ENCODE measurements at places on chromosomes 5 and 9. TPM values are rescaled to one million over a fixed set of nuclear protein-coding genes. Genes with fewer than 3 reads are reported as not detected.

DNA sequence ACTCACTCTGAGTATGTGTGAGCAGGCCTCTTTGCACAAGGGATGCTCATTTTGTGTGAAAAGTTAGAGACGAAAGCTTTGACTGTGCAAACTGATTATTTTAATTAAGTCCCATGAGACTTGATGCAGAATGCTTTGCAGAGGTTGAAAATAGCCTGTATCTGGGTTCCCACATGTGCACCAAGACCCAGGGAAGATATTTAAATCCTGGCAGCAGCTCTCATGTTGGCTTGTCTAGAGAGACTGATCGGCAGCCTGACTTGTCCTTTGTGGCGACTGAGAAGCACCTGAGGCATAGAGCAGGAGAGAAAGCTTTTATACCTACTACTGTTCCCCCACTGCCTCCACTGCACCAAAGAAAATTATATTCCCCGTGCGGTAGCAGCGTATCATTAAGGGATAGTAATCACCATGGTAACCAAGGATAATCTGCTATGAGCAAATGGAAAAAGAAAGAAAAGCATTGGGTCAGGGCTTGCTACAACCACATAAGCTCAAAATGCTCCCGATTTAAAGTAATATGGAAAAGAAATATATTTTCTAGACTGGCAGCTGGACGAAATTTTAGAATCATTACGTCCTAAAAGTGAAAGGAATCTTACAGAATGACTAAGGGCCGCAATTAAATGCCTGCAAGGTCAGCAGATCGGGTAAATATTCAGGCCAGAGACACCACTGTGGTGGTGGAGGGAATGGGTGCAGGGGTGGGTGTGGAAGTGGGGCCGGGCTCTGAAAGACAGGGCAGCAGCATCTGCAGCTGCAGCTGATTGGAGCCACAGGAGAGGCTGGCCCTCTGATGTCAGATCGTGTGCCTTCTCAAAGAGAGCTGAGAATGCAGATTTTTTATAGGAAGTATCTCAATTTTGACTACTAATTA, 135.3 kb upstream of the EPB41L4A start:
- peaks cover 11% of the 10 kb centered on the region for H3K4me1 ChIP-seq
- no peaks in the 10 kb centered on the region for H3K36me3 ChIP-seq
- H3K27me3 ChIP-seq, result no peaks in the 10 kb centered on the region
- H3K4me3 ChIP-seq, result no peak overlapping the region
- no peak for DNase-seq

GRCh38 chr5:143677403-143677802, 134.6 kb upstream of the HMHB1 start:
- no peaks in the 10 kb centered on the region for H3K36me3 ChIP-seq
- H3K4me3 ChIP-seq, result no peak overlapping the region
- no peak for DNase-seq
- no peak overlapping the region for H3K27ac ChIP-seq

DNA sequence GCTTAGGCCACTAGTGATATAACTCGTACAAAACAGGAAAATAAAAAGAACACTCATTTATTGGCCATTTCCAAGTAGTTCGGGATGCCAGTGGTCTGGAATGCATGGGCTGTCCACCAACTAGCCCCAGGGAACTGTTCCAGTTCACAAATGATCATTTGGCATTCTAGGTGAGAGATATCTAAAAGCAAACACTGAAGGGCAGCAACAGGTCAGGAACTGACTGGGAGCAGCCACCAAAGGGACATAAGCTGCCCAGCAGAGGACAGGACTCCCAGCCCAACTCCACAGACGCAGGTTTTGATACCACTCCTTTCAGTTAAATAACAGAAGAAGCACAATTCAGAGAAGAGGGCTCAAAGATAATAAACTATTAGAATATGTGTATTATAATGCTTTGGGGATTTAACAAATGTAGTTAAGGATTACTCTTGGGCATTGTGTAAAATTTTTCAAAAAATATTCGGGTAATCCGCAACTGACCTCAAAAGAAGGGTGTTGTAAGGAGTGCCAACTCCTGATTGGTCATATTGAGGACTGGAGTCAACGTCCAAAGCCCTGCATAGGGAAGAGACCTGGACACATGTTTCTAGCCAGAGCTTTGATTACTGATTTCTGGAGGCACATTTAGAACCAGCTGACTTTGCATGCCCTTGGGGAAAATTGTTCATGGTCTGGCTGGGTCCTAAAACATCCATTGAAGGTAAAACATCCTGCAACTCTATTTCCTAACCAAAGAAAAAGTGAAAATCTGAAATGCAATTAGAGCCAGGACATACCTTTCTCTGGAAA, 320.0 kb downstream of the DNAH5 start:
- H3K27ac ChIP-seq, result no peak overlapping the region
- no peaks in the 10 kb centered on the region for H3K27me3 ChIP-seq
- H3K4me1 ChIP-seq, result no peaks in the 10 kb centered on the region
- no peaks in the 10 kb centered on the region for H3K36me3 ChIP-seq
- DNase-seq, result no peak

DNA sequence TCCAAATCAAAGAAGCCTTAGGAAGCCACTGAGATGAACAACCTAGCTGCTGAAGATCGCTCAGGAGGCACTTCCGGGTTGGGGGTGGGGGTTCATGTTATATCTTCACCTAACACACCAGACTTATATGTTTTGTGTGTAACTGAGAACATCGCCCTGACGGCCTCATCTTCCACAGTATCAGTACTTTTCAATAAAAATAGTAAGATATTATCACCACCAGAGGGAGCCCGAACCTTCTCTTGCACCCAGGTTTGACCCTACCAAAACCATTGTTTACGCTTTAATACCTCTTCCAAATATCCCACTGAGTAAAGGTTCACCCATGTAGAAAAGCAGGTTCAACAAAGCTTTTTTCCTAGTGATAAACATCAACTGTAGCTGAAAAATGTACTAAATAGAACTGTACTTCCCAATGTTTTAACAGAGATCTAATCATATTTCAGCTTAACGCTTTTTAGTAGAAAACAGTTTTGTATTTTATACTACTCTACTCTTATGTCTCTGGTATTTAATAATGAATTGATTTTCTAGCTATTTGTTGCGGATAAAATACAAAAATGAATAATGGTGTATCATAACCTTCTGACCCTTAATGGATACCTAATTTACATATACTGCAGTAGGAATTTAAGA, 244.0 kb downstream of the EPB41L4A start:
- no peaks in the 10 kb centered on the region for H3K27me3 ChIP-seq
- H3K27ac ChIP-seq, result no peak overlapping the region
- DNase-seq, result peak; percentile 70
- no peak overlapping the region for H3K4me3 ChIP-seq
- H3K36me3 ChIP-seq, result no peaks in the 10 kb centered on the region

- no peak for DNase-seq
- no peaks in the 10 kb centered on the region for H3K36me3 ChIP-seq
- H3K4me3 ChIP-seq, result no peak overlapping the region
- H3K27me3 ChIP-seq, result no peaks in the 10 kb centered on the region
These were observed 1043.0 kb upstream of the C9orf72 start for GRCh38 chr9:28616310-28616709.

- no peak overlapping the region for H3K4me3 ChIP-seq
- no peak overlapping the region for H3K27ac ChIP-seq
- H3K36me3 ChIP-seq, result peaks cover 47% of the 10 kb centered on the region
- DNase-seq, result no peak
- no peaks in the 10 kb centered on the region for H3K4me1 ChIP-seq
These were observed 57.2 kb downstream of the RAB14 start for GRCh38 chr9:121144482-121144881.

DNA sequence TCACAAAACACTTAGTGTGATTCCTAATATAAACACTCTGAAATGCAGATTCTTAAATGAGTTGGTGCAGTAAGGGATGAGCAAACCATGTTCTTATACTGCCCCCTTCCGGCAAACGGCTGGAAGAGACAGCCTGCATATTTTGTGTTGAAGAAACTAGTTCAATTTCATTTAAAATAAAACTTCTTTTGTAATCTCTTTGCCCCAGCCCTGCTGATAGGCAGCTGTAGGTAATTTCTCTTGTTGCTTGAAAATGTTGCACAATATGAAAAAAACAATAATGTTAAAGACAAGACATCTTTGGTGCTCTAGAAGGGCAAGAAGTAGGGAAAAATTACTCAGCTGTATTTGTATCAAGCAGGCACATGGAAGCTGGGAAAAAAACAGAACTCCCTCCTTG, 89.7 kb upstream of the CCNG1 start:
- peaks cover 2% of the 10 kb centered on the region for H3K27me3 ChIP-seq
- H3K4me3 ChIP-seq, result no peak overlapping the region
- no peaks in the 10 kb centered on the region for H3K36me3 ChIP-seq
- H3K27ac ChIP-seq, result no peak overlapping the region
- H3K4me1 ChIP-seq, result no peaks in the 10 kb centered on the region
- DNase-seq, result peak; percentile 55

DNA sequence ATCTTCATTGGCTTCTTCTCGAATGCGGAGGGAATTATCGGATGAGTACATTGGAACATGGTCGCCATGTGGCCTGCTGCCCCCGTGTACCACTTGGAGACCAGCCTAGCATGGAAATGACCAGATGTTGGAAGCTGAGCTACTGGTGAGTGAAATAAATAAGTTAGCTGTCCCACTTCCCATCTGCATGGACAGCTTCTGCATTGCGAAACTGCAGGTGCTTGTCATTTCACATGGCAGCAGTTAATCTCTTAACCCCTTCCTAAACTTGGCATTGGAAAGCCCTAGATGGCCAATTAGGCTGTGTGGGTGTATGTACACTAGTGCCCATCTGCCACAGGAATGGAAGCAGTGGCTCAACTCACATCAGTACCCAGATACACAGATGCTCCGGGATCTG, 246.6 kb upstream of the IL12B start:
- no peaks in the 10 kb centered on the region for H3K4me1 ChIP-seq
- no peak overlapping the region for H3K4me3 ChIP-seq
- H3K36me3 ChIP-seq, result no peaks in the 10 kb centered on the region
- no peak for DNase-seq

DNA sequence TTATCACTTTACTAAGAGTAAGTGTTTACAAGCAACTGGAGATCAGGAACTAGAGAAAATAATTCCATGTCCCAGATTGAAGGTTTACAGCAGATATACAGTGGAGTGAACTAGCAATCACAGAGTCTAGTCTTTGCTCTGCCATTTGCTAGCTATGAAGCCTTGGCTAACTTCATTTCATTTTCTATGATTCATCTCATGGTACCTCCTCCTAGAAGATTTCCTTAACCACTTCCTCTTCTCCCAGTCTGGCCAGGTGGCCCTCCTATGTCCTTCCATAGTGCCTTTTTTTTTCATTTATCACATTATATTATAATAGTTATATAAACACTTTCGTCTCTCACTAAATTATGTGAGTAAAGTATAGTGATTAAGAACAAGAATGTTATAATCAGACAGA, 52.1 kb downstream of the GRIA1 start:
- no peak overlapping the region for H3K27ac ChIP-seq
- H3K4me3 ChIP-seq, result no peak overlapping the region
- H3K36me3 ChIP-seq, result no peaks in the 10 kb centered on the region
- no peaks in the 10 kb centered on the region for H3K27me3 ChIP-seq
- no peaks in the 10 kb centered on the region for H3K4me1 ChIP-seq

- H3K4me1 ChIP-seq, result peaks cover 3% of the 10 kb centered on the region
- H3K4me3 ChIP-seq, result no peak overlapping the region
- no peak for DNase-seq
- H3K27me3 ChIP-seq, result no peaks in the 10 kb centered on the region
- no peak overlapping the region for H3K27ac ChIP-seq
These were observed 16.5 kb upstream of the NSMF start for GRCh38 chr9:137475666-137476065.

- H3K4me3 ChIP-seq, result no peak overlapping the region
- H3K27ac ChIP-seq, result no peak overlapping the region
- H3K4me1 ChIP-seq, result no peaks in the 10 kb centered on the region
These were observed 97.4 kb downstream of the OSTF1 start for GRCh38 chr9:75185585-75186170.

DNA sequence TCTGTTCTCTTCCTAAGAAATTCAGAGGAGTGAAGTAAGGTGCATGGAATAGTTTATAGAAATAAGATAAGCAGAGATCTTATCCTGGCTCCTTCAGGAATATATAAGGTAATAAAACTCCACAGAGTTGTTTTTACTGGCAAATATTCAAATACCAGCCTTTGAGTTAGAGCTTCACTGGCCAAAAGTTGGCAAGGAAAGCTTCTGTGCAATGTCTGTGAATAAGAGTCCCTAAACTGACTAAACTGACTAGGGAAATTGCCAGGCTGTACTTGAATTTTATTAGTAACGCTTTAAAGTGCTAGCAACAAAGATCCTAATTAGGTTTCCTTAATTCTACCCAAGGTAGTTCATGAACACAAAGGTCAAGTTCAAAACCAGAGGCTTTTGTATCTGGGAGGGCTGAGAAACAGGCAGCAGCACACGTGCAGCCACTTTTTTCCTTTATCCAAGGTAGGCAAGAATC, 131.1 kb upstream of the MPDZ start:
- H3K27me3 ChIP-seq, result no peaks in the 10 kb centered on the region
- no peaks in the 10 kb centered on the region for H3K4me1 ChIP-seq
- DNase-seq, result no peak

GRCh38 chr9:115883467-115884329, 269.9 kb upstream of the PAPPA start:
- no peaks in the 10 kb centered on the region for H3K4me1 ChIP-seq
- H3K4me3 ChIP-seq, result no peak overlapping the region
- peaks cover 4% of the 10 kb centered on the region for H3K27me3 ChIP-seq
- no peaks in the 10 kb centered on the region for H3K36me3 ChIP-seq

GRCh38 chr9:5895782-5896181, 5.1 kb downstream of the MLANA start:
- no peaks in the 10 kb centered on the region for H3K27me3 ChIP-seq
- H3K27ac ChIP-seq, result no peak overlapping the region

DNA sequence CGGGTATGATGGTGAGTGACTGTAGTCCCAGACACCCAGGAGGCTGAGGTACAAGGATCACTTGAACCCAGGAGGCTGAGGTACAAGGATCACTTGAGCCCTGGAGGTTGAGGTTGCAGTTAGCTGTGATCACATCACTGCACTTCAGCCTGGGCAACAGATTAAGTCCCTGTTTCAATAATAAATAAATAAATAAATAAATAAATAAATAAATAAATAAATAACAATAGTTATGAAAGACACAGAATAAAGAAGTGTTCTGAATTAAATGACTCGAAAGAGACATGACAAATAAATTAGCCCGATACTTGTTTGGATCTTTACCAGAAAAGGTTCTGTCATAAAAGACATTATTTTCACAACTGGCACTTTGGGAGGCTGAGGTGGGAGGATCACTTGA, 72.0 kb upstream of the SUSD1 start:
- H3K4me3 ChIP-seq, result no peak overlapping the region
- H3K27me3 ChIP-seq, result no peaks in the 10 kb centered on the region
- H3K4me1 ChIP-seq, result peaks cover 4% of the 10 kb centered on the region
- H3K36me3 ChIP-seq, result peaks cover 28% of the 10 kb centered on the region
- DNase-seq, result no peak
- no peak overlapping the region for H3K27ac ChIP-seq

- H3K27ac ChIP-seq, result no peak overlapping the region
- no peaks in the 10 kb centered on the region for H3K36me3 ChIP-seq
- DNase-seq, result no peak
- no peaks in the 10 kb centered on the region for H3K4me1 ChIP-seq
- no peaks in the 10 kb centered on the region for H3K27me3 ChIP-seq
These were observed 477.8 kb downstream of the CCDC171 start for GRCh38 chr9:16030528-16031185.

Gene BTNL9
- 173 TPM for total RNA-seq

Gene PCA3
- total RNA-seq, result not detected

Gene DNAI1
- total RNA-seq, result not detected

Gene CAMLG
- 27.5 TPM for total RNA-seq

Measured in B cell (primary cell).